Karpas-422 (cell line): ENCODE measurements at places on chromosomes 2 and 18. TPM values are rescaled to one million over a fixed set of nuclear protein-coding genes. Genes with fewer than 3 reads are reported as not detected.

DNA sequence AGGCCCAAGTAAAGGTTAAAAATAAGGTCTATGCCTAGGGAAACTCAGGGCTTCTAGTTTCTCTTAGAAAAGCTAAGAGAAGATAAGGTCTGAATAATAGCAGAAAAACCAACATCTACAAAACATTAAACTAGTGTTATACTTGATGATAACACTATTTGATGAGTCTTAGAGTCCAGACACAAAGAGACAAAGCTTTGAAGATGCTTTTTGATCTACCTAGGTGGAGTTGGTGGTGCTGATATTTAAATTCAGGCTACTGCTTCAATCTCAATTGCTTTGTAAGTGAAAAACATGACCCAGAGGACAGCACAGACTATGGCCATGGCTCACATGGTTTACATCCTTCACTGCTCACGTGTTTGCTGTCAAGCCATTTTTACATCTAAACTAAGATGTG, 11.7 kb upstream of the MFF start:
- H3K36me3 ChIP-seq = no peaks in the 10 kb centered on the region
- no peak overlapping the region for H3K4me3 ChIP-seq
- no peak for DNase-seq
- H3K27ac ChIP-seq = no peak overlapping the region

Gene LCT
- total RNA-seq = 0.14 and 0.19 TPM in 2 replicates

- H3K36me3 ChIP-seq = no peaks in the 10 kb centered on the region
- no peak overlapping the region for H3K27ac ChIP-seq
- no peaks in the 10 kb centered on the region for H3K27me3 ChIP-seq
- H3K4me1 ChIP-seq = no peaks in the 10 kb centered on the region
Measured at GRCh38 chr2:139876321-139876720, 1096.1 kb upstream of the NXPH2 start.

Gene LDAH
- 38.0 and 78.5 TPM in 2 replicates for total RNA-seq

Gene COPS7B
- total RNA-seq = 40.4 and 67.6 TPM in 2 replicates

DNA sequence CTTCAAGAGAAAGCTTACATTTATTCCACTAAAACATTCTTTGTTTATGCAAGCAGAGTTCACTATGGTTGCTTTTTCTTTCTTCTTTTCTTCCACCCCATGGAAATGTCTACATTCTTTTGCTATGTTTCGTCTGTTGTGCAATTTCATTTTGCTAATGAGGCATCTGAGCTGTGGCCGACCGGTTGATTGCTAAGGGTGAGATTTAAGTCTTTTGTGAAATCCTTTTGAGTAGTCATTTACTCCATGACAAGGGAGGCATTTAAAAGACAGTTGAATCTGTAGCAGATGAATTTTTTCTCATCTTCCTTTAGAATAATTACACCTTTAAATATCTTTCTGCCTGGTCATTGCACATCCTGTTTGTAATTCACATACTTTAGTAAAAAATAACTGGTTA, 324.1 kb upstream of the THUMPD2 start:
- peaks cover 36% of the 10 kb centered on the region for H3K4me1 ChIP-seq
- DNase-seq = no peak
- H3K4me3 ChIP-seq = no peak overlapping the region
- H3K27ac ChIP-seq = no peak overlapping the region
- H3K27me3 ChIP-seq = 0 out of 2 replicates have a peak, but pooled peaks cover 2% of the 10 kb centered on the region

- no peak for DNase-seq
- no peaks in the 10 kb centered on the region for H3K36me3 ChIP-seq
- H3K27me3 ChIP-seq = no peaks in the 10 kb centered on the region
- no peak overlapping the region for H3K4me3 ChIP-seq
Measured at GRCh38 chr18:33076601-33077000, 303.8 kb upstream of the KLHL14 start.

- no peaks in the 10 kb centered on the region for H3K4me1 ChIP-seq
- no peaks in the 10 kb centered on the region for H3K36me3 ChIP-seq
Measured at GRCh38 chr2:31764169-31764568, 183.4 kb upstream of the SRD5A2 start.

DNA sequence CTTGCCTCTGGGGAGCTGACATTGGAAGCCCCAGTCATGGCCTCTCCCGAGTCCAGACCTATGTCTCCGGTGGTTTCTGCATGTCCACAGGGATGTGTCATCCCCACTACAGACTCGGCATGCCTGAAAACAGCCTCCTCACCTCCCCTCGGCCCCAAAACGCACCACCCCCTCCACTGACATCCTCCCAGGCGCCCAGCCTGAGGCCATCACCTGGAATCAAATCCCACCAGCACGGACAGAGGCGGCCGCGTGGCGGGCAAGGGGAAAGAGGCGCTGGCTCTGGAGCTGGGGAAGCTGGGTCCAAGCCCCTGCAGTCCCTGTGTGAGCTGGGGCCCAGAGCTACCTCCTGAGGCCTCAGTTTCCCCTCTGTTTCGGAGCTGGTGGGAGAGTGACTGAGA, 69.9 kb upstream of the SMAD7 start:
- no peaks in the 10 kb centered on the region for H3K36me3 ChIP-seq
- no peak overlapping the region for H3K4me3 ChIP-seq
- no peaks in the 10 kb centered on the region for H3K27me3 ChIP-seq
- peaks cover 7% of the 10 kb centered on the region for H3K4me1 ChIP-seq
- no peak for DNase-seq

GRCh38 chr2:184534986-184535385, 63.3 kb upstream of the ZNF804A start:
- H3K27ac ChIP-seq = no peak overlapping the region
- no peak overlapping the region for H3K4me3 ChIP-seq
- H3K36me3 ChIP-seq = no peaks in the 10 kb centered on the region
- no peak for DNase-seq
- no peaks in the 10 kb centered on the region for H3K4me1 ChIP-seq
